ENCODE measurements at places on chromosomes 12 and 14. TPM values are rescaled to one million over a fixed set of nuclear protein-coding genes. Genes with fewer than 3 reads are reported as not detected.

The RNASE7 gene
- polyA plus RNA-seq, result not detected

The NUAK1 gene
- 2.9 TPM for polyA plus RNA-seq

The SMIM41 gene
- polyA plus RNA-seq, result not detected

The PRICKLE1 gene
- 7.6 TPM for polyA plus RNA-seq

The ARG2 gene
- polyA plus RNA-seq, result 40.1 TPM

The LIN7A gene
- 4.0 TPM for polyA plus RNA-seq

The CSRP2 gene
- not detected for polyA plus RNA-seq

The KRT81 gene
- polyA plus RNA-seq, result not detected

The CCDC177 gene
- 0.13 TPM for polyA plus RNA-seq

The MCRS1 gene
- 13.0 TPM for polyA plus RNA-seq

The ITFG2 gene
- polyA plus RNA-seq, result 12.9 TPM

The CATSPERB gene
- polyA plus RNA-seq, result not detected

The IAPP gene
- polyA plus RNA-seq, result not detected

The SYT1 gene
- polyA plus RNA-seq, result 227 TPM

The CCDC38 gene
- not detected for polyA plus RNA-seq

The CDCA3 gene
- 0.51 TPM for polyA plus RNA-seq

The POTEM gene
- not detected for polyA plus RNA-seq

The PTPN6 gene
- not detected for polyA plus RNA-seq

The ARF6 gene
- 41.1 TPM for polyA plus RNA-seq

The TEAD4 gene
- polyA plus RNA-seq, result 1.3 TPM

The DEGS2 gene
- polyA plus RNA-seq, result 1.2 TPM

The PZP gene
- polyA plus RNA-seq, result 3.2 TPM

The GPR65 gene
- polyA plus RNA-seq, result not detected

The BLTP3B gene
- 33.7 TPM for polyA plus RNA-seq

The ABCD4 gene
- 7.6 TPM for polyA plus RNA-seq

The TMEM30B gene
- not detected for polyA plus RNA-seq

The BAZ1A gene
- polyA plus RNA-seq, result 0.31 TPM

The VDR gene
- polyA plus RNA-seq, result not detected

The NEMP1 gene
- polyA plus RNA-seq, result 1.6 TPM

The ASIC1 gene
- 20.6 TPM for polyA plus RNA-seq

The FLVCR2 gene
- polyA plus RNA-seq, result not detected

The RPL10L gene
- polyA plus RNA-seq, result not detected

The PTGER2 gene
- not detected for polyA plus RNA-seq

The UNC79 gene
- polyA plus RNA-seq, result 10.4 TPM

The P2RX7 gene
- 1.5 TPM for polyA plus RNA-seq

The MYF5 gene
- not detected for polyA plus RNA-seq

The GZMH gene
- polyA plus RNA-seq, result not detected

The LPAR5 gene
- not detected for polyA plus RNA-seq

The PLBD1 gene
- polyA plus RNA-seq, result 0.98 TPM

The EPYC gene
- polyA plus RNA-seq, result not detected

The CCDC91 gene
- polyA plus RNA-seq, result 97.4 TPM

The AGAP2 gene
- polyA plus RNA-seq, result 0.48 TPM

The IL26 gene
- not detected for polyA plus RNA-seq

The C14orf180 gene
- polyA plus RNA-seq, result not detected

The ANKRD33 gene
- polyA plus RNA-seq, result not detected

The MIP gene
- 0.51 TPM for polyA plus RNA-seq

The KRT5 gene
- polyA plus RNA-seq, result not detected

The NOVA1 gene
- polyA plus RNA-seq, result 80.3 TPM
